ENCODE measurements at places on chromosomes 16 and 17.

GRCh38 chr17:65799869-65800268 lies 238.4 kb upstream of the AXIN2 start:
- no peaks in the 10 kb centered on the region for H3K36me3 ChIP-seq
- no peaks in the 10 kb centered on the region for H3K4me1 ChIP-seq
- peaks cover 5% of the 10 kb centered on the region for H3K27me3 ChIP-seq
- DNase-seq: no peak
- H3K27ac ChIP-seq: no peak overlapping the region

- peaks cover 9% of the 10 kb centered on the region for H3K27me3 ChIP-seq
- H3K4me1 ChIP-seq: peaks cover 20% of the 10 kb centered on the region
- no peak overlapping the region for H3K4me3 ChIP-seq
- H3K36me3 ChIP-seq: no peaks in the 10 kb centered on the region
Observed at GRCh38 chr17:77131904-77132303, 8.9 kb upstream of the SEC14L1 start.

DNA sequence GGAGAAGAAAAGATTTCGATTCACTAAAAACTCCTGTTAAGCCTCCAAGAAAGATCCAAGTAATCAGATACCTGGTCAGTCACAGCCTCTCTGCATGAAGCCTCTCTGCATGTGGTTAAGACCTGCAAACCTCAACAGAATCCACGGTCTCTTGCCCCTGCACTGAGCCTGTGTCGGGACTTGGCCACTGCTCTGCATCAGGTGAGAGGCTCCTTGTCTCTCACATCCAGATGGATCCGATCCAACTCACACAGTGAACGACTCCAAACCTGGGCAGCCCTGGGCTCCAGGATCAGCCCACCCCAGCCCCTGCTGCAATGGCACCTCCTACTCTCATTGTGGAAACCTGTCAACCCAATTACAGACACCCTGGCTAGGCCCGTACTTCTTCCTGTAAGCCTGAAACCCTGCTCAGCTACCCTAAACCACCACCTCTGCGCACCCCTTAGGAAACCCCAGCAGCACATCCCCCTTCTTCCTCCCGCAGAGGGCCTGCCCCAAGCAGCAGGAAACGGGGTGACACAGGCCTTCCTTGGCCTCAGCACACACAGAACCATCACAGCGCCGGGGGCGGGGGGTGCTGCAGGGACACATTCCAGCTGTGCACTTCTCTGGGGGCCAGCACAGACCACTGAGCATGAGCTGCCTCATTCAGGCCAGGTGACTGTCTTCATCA lies 129.5 kb downstream of the ANKRD11 start:
- H3K4me1 ChIP-seq: peaks cover 98% of the 10 kb centered on the region
- H3K36me3 ChIP-seq: no peaks in the 10 kb centered on the region
- peak; percentile 85 for DNase-seq
- H3K27me3 ChIP-seq: peaks cover 12% of the 10 kb centered on the region
- H3K4me3 ChIP-seq: peak overlapping the region; percentile 89

DNA sequence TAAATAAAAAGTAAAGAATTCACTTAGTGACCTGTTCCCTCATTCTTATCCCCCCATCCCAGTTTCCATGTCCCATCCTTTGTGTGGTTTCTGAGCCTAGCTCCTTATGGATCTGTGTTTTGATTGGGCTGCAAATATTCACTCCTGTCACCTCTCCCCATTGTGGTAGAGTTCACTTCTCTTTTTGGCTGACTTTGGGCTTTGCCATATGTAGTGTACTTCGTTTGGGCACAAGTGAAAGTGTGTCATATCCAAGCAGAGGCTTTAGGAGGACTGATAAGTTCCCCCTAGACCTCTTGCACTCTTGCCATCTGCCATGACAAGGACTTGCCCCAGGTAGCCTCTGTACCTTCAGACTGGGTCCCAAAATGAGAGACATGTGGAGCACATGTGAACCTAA lies 13.0 kb upstream of the DHRS7B start:
- H3K4me1 ChIP-seq: no peaks in the 10 kb centered on the region
- no peak overlapping the region for H3K27ac ChIP-seq
- no peaks in the 10 kb centered on the region for H3K36me3 ChIP-seq
- H3K4me3 ChIP-seq: no peak overlapping the region

DNA sequence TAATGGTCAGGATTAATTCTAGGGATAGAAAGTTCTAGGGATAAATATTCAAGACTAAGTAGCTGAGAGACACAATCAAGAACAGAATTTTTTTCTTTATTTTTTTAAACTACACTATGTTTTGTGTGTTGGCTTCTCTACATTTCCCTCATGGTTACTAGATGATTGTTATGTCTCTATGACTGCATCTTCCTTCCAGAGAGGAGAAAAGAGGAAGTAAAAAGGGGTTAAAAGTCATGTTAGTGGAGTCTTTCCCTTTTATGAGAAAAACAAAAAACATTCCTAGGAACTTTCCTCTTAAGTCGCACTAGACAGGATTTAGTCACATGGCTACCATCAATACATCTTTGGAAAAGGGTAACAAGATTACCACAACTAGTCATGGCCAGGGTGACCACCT lies 375.0 kb downstream of the KCNJ2 start:
- no peak overlapping the region for H3K27ac ChIP-seq
- H3K36me3 ChIP-seq: no peaks in the 10 kb centered on the region
- no peak for DNase-seq
- no peaks in the 10 kb centered on the region for H3K4me1 ChIP-seq
- H3K4me3 ChIP-seq: no peak overlapping the region

DNA sequence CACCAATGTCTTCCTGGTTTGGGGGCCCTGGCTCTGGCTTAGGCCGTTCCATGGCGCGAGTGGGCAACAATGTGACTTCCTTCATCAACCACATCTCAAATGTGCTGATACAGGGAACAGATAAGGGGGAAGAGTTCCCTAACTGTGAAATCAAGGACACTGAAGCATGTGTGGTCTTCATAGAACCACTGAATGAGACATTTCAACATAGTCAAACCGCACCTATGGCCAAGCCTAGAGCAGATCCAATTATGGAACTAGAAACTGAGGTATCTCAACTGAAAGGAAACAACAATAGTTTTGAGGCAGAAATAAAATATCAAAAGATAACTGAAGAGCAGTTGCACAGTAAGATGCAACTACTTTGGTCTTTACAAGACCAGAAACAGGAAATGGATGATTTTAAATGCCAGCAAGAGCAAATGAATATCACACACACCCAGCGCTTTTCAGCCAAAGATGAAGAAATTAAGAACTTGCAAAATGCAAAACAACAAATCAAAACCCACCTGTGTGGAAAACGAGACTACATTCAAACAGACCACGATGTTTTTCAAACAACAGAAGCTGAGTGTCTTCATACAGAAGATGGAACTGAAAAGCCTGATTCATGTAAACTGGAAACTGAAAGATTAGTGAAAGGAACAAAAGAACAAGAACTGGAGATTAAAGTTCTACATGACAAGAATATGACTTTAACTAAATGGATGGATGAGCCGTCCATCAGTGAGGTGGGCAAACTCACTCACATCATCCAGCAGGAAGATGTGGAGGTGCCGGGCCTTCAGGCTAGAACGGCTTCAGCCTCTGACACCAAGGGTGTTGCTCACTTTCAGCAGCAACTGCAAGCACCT lies 18.1 kb upstream of the LCMT1 start:
- H3K27me3 ChIP-seq: no peaks in the 10 kb centered on the region
- peak overlapping the region; percentile 12 for H3K4me3 ChIP-seq
- H3K27ac ChIP-seq: peak overlapping the region; percentile 92
- H3K36me3 ChIP-seq: no peaks in the 10 kb centered on the region
- no peak for DNase-seq
- H3K4me1 ChIP-seq: peaks cover 25% of the 10 kb centered on the region

DNA sequence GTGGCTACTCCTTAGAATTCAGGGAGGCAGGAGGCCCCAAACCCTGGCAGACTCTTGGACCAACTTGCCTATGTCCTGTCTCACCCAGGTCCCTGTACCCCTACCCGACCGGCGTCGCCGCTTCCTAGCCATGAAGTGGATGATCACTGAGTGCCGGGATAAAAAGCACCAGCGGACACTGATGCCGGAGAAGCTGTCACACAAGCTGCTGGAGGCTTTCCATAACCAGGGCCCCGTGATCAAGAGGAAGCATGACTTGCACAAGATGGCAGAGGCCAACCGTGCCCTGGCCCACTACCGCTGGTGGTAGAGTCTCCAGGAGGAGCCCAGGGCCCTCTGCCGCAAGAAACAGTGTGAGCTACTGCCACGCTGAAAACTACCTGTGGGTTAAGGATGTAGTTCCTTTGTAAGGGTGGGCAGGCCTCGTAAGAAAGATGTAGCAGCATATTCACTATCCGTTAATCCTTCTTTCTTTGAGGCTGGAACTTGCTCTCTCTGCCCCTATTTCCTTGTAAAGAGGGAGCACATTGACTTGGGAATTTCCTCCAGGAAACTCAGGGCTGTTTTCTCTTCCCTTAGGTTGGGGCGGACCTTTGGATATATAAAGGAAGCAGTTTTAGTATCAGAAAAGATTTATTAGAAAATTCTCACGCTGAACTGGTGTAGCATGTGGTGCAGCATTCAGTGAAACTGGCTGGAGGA lies 4.1 kb downstream of the MRPS7 start:
- no peak for DNase-seq
- H3K36me3 ChIP-seq: peaks cover 10% of the 10 kb centered on the region
- peaks cover 33% of the 10 kb centered on the region for H3K4me1 ChIP-seq

Measured in immature natural killer cell (primary cell).